ENCODE measurements at places on chromosomes 2 and 18.

- DNase-seq = peak; percentile 31
Measured at GRCh38 chr2:175062787-175063585, 57.8 kb upstream of the CHN1 start.

- DNase-seq = no peak
Measured at GRCh38 chr18:58335821-58336220, 291.8 kb downstream of the NEDD4L start.

- DNase-seq = no peak
Measured at GRCh38 chr2:190891372-190891771, 10.8 kb downstream of the GLS start.

- no peak for DNase-seq
Measured at GRCh38 chr2:231396058-231396821, 730 bp downstream of the B3GNT7 start.

DNA sequence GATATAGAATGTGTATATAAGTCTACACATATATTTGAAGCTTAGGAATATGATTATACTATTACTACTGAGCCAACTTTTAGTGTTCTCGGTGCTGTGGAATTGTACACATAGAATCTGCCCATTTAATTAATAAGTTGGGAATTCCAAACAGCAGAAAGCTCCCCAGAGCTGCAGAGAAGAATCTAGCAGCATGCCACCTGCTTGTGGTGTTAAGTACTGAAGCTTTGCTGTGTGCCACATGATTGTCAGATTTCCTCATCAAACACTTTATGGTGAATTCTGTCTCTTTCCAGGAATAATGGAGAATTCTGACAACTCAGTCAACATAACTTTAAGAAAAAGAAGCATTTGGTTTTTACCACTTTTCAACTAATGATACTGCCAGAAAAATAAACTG lies 117.8 kb downstream of the WDSUB1 start:
- DNase-seq = no peak

DNA sequence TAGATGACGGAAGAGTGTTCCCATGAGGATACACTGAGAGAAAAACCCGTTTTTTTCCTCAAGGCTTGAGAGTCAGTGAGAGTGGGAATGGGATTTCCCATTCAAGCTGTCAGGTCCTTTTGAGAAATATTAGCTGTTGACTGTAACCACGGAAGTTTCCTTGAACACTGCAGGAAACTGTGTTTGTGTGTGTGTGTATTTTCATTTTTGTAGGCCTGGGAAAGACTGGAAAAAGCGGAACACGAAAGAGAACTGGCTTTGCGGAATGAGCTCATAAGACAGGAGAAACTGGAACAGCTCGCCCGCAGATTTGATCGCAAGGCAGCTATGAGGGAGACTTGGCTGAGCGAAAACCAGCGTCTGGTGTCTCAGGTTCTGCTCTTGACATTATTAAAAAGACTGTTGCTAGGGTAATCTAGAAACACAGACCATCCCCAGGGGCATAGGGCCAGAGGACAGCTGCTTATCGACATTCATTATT lies 98.8 kb upstream of the EML6 start:
- no peak for DNase-seq

DNA sequence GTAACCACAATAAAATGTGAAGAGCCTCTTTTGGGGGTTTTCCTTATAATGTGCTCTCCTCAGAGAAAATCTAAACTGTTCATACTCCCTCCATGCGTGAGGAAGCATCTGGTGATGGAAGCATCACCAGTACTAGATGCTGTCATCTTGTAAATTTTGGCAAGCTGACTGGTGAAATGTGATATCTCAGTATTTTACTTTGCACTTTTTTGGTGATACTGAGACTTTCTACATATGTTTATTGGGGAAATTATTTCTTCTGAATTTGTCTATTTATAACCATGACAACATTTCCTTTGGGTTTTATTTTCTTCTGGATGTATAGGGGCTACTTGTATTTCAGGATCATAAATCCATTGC lies 95.9 kb upstream of the DLGAP1 start:
- no peak for DNase-seq

- DNase-seq = peak; percentile 12
Measured at GRCh38 chr2:221943076-221943810, 355.6 kb downstream of the PAX3 start.

- no peak for DNase-seq
Measured at GRCh38 chr18:32770054-32770665, 2.7 kb downstream of the KLHL14 start.

DNA sequence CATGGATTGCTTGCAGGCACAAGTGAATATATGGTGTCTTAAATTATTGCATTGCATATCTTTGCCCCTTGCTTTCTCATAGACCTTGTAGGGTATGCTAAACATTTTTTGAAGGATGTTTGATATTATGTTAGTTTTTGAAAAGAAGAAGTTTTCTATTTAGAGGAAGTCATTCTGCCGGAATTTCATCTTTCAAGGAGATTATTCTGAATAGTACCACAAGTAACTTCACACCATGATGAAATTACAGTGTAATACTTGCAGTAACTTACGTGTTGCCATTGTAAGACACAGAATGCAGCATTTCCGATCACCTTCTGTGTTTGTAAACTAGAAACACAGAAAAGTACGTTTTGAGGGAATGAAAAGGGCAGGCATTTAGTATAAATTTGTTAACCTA lies 71.9 kb downstream of the ACVR2A start:
- no peak for DNase-seq

GRCh38 chr2:21461754-21462240 lies 338.0 kb downstream of the TDRD15 start:
- DNase-seq = no peak

- DNase-seq = no peak
Measured at GRCh38 chr2:190121971-190122370, 59.4 kb upstream of the MSTN start.

DNA sequence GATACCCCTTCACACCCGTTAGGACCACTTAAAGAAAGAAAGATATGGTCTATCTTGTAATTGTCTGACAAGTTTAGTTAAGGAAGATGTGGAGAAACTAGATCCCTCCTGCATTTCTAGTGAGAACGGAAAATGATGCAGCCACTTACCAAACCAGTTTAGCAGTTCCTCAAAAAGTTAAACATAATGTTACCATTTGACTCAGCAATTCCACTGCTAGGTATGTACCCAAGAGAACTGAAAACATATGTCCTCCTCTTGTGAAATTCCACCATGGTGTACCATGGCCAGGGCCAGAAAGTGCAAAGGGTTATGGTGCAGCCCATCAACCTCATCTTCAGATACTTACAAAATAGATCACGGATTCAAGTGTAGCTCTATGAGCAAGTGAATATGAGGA lies 79.0 kb upstream of the ID2 start:
- DNase-seq = no peak

DNA sequence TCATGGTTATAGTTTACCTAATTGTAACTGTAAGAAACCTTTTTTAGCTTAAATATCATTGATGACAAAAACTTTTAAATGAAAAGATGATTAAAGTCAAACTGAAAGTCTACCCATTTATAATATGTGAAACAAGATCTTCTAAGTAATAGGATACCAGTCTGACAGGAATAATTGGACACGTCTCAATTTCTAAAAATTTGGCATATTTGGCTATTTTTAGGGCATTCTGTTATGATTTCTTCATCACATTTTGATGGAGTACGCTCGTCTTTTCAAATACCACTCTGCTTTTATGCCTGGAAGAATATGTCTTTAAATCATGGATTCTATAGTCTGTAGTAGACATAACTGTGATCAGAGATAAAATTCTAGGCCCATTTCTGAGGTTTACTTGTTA lies 1.3 kb downstream of the R3HDM1 start:
- no peak for DNase-seq

DNA sequence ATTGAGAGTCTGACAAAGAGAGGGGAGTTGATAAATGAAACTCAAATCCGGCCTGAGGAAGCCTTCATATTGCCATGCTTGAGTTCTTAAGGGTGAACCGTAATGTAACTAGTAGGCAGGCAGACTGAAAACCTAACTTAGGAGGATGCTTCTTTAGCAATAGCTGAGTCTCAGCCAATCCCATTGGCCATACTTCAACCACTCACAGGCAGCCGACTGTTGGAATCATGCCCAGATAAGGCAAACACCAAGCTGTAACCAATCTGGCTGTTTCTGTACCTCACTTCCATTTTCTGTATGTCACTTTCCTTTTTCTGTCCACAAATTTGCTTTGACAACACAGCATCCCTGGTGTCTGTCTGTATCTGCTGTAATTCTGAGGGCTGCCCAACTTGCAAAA lies 39.5 kb downstream of the TPRKB start:
- no peak for DNase-seq

GRCh38 chr2:59572227-59572626 lies 981.2 kb downstream of the BCL11A start:
- DNase-seq = no peak

GRCh38 chr2:120856421-120856862 lies 120.8 kb downstream of the GLI2 start:
- DNase-seq = no peak

GRCh38 chr2:127356531-127356930 lies 31.2 kb downstream of the MAP3K2 start:
- DNase-seq = no peak

GRCh38 chr2:55932843-55933242 lies 9.3 kb upstream of the EFEMP1 start:
- no peak for DNase-seq

- no peak for DNase-seq
Measured at GRCh38 chr2:38113981-38114708, 38.2 kb upstream of the CYP1B1 start.
